ENCODE measurements at places on chromosomes 1 and 21.

DNA sequence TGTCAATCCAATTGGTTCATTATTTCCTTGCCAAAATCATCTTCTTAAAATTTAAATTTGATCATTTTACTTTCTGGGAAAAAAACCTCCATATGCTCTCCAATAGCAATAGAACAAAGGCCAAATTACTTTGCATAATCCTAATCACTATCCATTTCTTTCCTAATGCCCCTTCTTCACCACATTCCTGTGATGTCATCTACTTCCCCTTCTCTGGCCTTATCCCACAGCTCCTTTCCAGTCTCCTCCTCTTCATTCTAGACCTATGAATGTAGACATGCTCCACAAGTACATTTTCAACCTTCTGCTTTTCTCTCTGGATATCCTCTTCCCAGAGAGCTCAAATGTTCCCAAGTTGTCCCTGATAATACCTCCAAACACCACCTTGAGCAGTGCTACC is 216.6 kb downstream of the MRPL39 start:
- DNase-seq: no peak

DNA sequence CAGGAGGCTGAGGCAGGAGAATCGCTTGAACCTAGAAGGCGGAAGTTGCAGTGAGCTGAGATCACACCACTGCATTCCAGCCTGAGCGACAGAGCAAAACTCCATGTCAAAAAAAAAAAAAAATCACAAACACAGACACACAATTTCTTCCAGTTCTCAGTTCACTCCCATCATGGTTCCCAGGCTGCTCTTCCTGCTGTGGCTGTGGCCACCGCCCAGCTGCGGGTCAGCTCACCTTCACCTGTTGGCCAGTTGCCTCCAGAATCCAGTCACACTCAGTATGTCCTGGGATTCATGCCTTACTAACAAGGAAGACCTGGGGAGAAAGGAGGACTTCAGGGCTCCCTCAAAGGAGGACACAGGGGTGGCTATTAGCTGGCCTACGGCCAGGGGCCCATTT is 45.9 kb upstream of the SLC25A33 start:
- DNase-seq: no peak

- no peak for DNase-seq
Observed at GRCh38 chr1:232561381-232561780, 68.6 kb downstream of the SIPA1L2 start.

DNA sequence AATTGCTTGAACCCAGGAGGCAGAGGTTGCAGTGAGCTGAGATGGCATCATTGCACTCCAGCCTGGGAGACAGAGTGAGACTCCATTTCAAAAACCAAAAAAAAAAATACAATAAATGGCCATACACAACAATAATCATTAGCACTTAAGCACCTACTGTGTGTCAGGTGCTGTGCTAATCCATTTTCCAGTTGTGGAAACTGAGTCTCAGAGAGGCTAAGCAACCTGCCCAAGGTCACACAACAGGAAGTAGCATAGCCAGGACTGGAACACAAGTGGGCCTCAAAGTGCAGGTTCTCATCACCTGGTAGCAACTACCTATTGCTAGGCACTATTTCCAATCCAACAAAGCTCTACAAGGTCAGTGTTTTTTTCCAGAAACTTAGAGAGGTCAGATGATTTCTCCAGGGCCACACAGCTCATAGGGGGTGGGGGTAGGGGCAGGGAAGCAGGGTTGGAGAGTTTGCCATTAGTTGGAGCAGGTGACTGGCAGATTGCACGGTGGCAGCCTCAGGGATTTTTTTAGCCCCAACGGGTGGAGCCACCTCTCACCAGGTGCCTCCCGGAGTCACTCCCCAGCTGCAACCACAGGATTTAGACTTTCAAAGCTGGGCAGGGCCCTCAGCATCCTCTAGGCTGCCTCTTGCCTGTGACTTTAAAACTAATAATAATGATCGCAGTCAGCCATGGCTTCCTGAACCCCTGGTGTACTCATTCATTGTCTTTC is 52.5 kb upstream of the ID3 start:
- DNase-seq: no peak

GRCh38 chr1:16461681-16462080 is 21.2 kb downstream of the NECAP2 start:
- no peak for DNase-seq

DNA sequence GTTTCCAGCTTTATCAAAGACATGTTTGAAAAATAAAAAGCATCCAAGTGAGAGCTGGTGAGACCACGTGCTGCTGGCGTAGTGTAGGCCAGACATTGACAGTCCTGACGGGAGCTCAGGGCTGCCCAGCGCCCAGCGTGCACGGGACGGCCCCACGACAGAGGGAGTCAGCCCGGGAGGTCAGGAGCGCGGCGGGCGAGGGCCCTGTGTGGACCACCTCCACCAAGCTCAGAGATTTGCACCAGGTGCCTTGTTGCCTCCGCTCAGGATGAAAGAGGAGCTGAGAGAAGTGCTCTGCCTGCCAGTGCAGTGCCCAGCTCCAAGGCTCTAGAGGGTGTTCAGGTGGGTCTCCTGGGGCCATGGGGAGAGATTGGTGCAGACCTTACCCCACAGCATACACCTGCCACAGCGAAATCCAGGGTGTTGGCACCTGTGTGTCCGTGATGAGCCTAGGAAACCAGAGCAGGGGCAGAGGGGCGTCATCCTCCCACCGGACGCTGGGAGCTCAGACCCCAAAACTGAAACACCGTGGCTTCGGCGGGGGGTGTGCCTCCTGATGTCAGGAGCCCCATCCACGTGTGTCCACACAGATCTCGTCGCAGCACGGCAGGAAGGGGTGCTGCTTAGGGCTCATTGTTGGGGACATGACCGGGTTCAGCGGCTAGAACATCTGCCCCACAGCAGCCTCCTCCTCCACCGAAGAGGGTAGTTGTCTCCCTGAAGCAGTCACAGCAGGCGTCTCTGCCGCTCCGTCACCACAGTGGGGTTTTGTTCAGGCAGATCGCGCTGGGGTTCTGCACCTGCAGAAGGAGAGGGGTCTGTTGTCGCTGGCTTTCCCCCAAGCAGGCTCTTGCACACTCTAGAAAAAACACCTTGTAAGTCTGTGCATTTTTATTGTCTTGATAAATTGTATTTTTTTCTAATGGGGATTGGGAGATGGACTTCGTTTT is 64.2 kb downstream of the POFUT2 start:
- DNase-seq: no peak

- no peak for DNase-seq
Observed at GRCh38 chr1:77538956-77539518, 143.4 kb downstream of the ZZZ3 start.
